ENCODE measurements at places on chromosomes 3 and 15. TPM values are rescaled to one million over a fixed set of nuclear protein-coding genes. Genes with fewer than 3 reads are reported as not detected.
A peak's percentile ranks its signal among the peaks of the same experiment; 100 is the strongest.

DNA sequence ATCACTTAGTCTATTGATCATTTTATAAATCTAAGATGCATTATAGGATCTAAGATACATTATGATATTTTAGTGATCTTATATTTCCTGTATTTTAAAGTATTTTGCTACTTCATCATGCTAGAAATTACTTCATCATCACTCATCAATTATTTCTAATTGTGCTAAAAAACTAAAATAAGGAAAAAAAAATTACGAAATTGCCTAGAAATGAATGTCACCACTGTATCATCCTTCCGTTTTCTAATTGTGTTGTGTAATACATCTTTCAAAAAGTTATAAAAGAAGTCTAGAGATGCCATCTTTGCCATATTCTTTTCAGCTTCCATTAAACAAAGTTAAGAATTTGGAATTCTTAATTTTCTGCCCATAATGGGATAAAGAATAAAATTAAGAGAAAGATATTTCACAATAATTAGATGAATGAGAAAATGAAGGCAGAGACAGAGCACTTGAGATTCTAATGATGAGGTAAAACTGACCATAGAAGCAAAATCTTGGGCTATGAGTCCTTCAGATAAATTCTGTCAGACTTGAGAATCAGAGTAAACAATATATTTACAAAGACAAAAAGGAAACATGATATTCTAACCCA lies 48.8 kb downstream of the ALDH1A2 start:
- H3K4me3 ChIP-seq, result no peak overlapping the region
- no peaks in the 10 kb centered on the region for H3K4me1 ChIP-seq
- no peak overlapping the region for H3K27ac ChIP-seq
- DNase-seq, result no peak
- H3K36me3 ChIP-seq, result no peaks in the 10 kb centered on the region

Gene ZBTB38
- total RNA-seq, result 12.7 TPM

GRCh38 chr3:3578718-3579117 lies 220.5 kb upstream of the LRRN1 start:
- H3K4me3 ChIP-seq, result no peak overlapping the region
- H3K27ac ChIP-seq, result no peak overlapping the region
- DNase-seq, result no peak
- no peaks in the 10 kb centered on the region for H3K4me1 ChIP-seq

DNA sequence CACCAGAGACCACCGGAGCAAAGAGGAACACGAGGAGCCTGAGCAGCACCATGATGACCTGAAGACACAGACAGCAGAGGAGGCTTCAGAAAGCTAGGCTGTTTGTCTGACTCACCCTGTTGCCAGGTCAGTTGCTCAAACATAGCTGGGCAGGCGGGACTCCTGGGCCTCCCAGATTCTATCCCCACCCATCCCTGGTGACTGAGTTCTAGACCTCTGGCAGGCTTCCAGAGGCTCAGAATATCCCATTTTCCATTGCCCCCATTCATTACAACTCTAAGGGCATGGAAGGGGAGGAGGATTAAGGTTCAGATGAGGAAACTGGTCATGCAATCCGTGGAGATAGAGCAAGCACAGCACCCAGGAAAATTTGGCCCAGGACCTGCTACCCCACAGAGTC lies at the start of gene CDHR4:
TSS of gene CDHR4 (minus strand) at position 113 of the 400 bp plus-strand sequence. CDS start at position 52, 61 bp downstream.
- no peak for DNase-seq
- H3K27ac ChIP-seq, result no peak within 1 kb of the TSS
- no peaks in the 10 kb centered on the region for H3K36me3 ChIP-seq
- no peaks in the 10 kb centered on the region for H3K4me1 ChIP-seq
- no peaks in the 10 kb centered on the region for H3K27me3 ChIP-seq

- no peak overlapping the region for H3K4me3 ChIP-seq
- H3K27ac ChIP-seq, result no peak overlapping the region
- 0 out of 2 replicates have a peak, but pooled peaks cover 2% of the 10 kb centered on the region for H3K4me1 ChIP-seq
Measured at GRCh38 chr3:44865272-44866035, 3.7 kb downstream of the TMEM42 start.

Gene GPR171
- not detected for total RNA-seq

DNA sequence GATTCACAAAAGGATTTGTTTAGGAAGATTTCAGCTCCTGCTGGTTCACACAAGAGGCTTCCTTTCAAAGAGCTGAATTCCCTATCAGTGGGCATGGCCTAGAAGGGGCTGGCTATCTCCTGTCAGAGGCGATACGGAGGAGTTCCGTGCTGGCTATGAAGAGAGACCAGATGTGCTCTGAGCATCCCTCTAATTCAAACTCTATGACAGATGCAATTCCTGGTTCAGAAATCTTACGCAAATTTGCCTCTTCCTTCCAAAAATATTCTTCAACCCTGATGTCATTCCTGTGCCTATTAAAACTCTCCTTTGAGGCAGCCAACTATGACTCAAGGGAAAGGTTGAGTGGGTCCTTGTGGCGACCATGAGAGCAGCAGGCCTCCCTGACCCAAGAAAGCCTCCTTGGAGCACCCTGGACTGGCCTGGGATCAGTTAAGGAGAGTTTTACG lies 139.3 kb upstream of the HES1 start:
- no peaks in the 10 kb centered on the region for H3K27me3 ChIP-seq
- H3K4me3 ChIP-seq, result no peak overlapping the region
- no peak overlapping the region for H3K27ac ChIP-seq
- no peaks in the 10 kb centered on the region for H3K36me3 ChIP-seq
- H3K4me1 ChIP-seq, result peaks cover 6% of the 10 kb centered on the region
- no peak for DNase-seq

Gene NCEH1
- total RNA-seq, result 2.3 TPM

Gene SI
- total RNA-seq, result not detected

DNA sequence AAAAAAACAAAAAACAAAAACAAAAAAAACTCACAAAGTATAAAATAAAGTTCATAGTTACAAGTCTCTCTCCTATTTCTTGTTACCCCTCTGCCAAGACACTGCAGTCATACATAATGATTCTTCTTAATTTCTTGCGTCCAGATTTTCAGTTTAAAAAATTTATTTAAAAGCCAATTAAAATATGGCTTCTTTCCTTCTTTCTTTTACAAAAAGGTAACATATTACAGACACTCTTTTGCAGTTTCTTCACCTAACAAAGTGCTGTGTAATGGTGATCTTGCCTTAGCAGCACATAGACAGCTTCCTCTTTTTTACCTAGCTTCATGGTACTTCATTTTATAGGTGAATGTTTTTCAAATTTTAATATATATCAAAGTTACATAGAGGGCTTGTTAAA lies 136.1 kb upstream of the SGO1 start:
- H3K4me3 ChIP-seq, result no peak overlapping the region
- H3K4me1 ChIP-seq, result no peaks in the 10 kb centered on the region
- no peak overlapping the region for H3K27ac ChIP-seq
- H3K27me3 ChIP-seq, result no peaks in the 10 kb centered on the region

- H3K4me3 ChIP-seq, result no peak overlapping the region
- no peak for DNase-seq
- peaks cover 4% of the 10 kb centered on the region for H3K36me3 ChIP-seq
- no peaks in the 10 kb centered on the region for H3K27me3 ChIP-seq
- no peaks in the 10 kb centered on the region for H3K4me1 ChIP-seq
Measured at GRCh38 chr3:120119846-120120510, 25.7 kb upstream of the GSK3B start.

DNA sequence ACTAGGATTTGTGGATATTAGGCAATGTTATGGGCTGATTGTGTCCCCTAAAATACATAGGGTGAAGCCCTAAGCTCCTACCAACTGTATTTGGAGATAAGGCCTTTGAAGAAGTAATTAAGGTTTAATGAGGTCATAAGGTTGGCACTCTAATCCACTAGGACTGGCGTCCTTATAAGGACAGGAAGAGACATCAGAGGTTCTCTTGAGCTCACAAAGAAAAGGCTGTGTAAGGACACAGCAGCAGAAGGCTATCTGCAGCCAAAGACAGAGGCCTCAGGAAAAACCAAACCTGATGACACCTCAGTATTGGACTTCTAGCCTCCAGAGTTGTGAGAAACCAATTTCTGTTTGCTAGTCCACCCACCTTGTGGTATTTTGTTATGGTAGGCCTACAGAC lies 416.7 kb downstream of the ZBTB20 start:
- no peak for DNase-seq
- H3K27ac ChIP-seq, result no peak overlapping the region
- no peaks in the 10 kb centered on the region for H3K27me3 ChIP-seq
- no peaks in the 10 kb centered on the region for H3K4me1 ChIP-seq

- no peak overlapping the region for H3K27ac ChIP-seq
- no peaks in the 10 kb centered on the region for H3K27me3 ChIP-seq
- DNase-seq, result no peak
Measured at GRCh38 chr15:95758451-95758850, 572.0 kb upstream of the NR2F2 start.

DNA sequence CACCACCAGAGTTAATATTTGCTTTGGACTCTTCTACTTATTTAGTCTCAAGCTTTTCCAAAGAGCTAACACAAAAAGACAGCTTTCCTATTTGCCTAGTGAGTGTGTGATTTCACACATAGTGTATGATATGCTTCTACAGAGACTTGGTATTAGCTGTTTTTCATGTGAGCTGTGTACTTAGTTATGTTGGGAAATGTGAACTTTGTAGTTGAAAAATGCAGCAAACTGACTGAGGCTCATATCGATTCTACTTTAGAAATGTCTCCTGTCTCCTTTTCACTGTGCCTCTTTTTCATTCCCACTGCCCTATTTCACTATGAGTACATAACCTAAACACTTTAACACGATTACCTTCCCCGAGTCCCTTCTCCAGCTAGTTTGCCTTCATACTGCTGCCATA lies 136.5 kb downstream of the ALCAM start:
- no peak overlapping the region for H3K4me3 ChIP-seq
- H3K4me1 ChIP-seq, result peaks cover 3% of the 10 kb centered on the region
- no peak overlapping the region for H3K27ac ChIP-seq
- no peaks in the 10 kb centered on the region for H3K36me3 ChIP-seq
- DNase-seq, result no peak

- no peak for DNase-seq
- H3K36me3 ChIP-seq, result no peaks in the 10 kb centered on the region
- H3K27me3 ChIP-seq, result no peaks in the 10 kb centered on the region
- H3K4me1 ChIP-seq, result no peaks in the 10 kb centered on the region
- H3K4me3 ChIP-seq, result no peak overlapping the region
- H3K27ac ChIP-seq, result no peak overlapping the region
Measured at GRCh38 chr3:184466413-184466960, 86.6 kb downstream of the CHRD start.

Gene SEMA3F
- 14.3 TPM for total RNA-seq

- H3K27me3 ChIP-seq, result no peaks in the 10 kb centered on the region
- no peak for DNase-seq
- H3K4me3 ChIP-seq, result no peak overlapping the region
- H3K4me1 ChIP-seq, result no peaks in the 10 kb centered on the region
Measured at GRCh38 chr3:160951642-160952487, 153.3 kb downstream of the B3GALNT1 start.

DNA sequence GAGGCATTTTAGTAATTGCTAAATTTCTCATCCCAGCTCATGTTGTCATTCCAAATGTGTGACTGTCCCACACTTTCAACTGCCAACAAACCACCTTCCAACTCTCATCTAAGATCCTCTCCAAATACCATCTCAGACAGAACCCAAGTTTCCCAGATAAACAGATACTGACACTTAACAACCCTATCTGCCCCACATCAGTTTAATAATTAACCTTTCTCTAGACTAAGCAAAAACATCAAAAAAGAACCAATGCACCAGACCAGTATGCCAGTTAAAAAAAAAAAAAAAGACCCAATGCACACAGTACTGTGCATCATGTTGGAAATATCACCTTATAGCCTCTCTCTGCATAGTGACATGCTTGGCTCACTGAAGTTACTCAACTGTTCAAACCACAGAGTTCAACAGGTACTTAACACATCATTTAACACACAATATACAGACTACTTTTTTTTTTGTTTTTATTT lies 5.5 kb downstream of the SFMBT1 start:
- H3K4me1 ChIP-seq, result no peaks in the 10 kb centered on the region
- no peaks in the 10 kb centered on the region for H3K27me3 ChIP-seq
- no peaks in the 10 kb centered on the region for H3K36me3 ChIP-seq
- no peak overlapping the region for H3K4me3 ChIP-seq

GRCh38 chr3:44989636-44990373 lies 13.8 kb downstream of the EXOSC7 start:
- H3K27me3 ChIP-seq, result no peaks in the 10 kb centered on the region
- no peak for DNase-seq
- H3K4me1 ChIP-seq, result peaks cover 14% of the 10 kb centered on the region
- peaks cover 64% of the 10 kb centered on the region for H3K36me3 ChIP-seq

- no peak overlapping the region for H3K27ac ChIP-seq
- DNase-seq, result no peak
- no peaks in the 10 kb centered on the region for H3K27me3 ChIP-seq
Measured at GRCh38 chr3:57910990-57911389, 97.2 kb upstream of the FLNB start.

DNA sequence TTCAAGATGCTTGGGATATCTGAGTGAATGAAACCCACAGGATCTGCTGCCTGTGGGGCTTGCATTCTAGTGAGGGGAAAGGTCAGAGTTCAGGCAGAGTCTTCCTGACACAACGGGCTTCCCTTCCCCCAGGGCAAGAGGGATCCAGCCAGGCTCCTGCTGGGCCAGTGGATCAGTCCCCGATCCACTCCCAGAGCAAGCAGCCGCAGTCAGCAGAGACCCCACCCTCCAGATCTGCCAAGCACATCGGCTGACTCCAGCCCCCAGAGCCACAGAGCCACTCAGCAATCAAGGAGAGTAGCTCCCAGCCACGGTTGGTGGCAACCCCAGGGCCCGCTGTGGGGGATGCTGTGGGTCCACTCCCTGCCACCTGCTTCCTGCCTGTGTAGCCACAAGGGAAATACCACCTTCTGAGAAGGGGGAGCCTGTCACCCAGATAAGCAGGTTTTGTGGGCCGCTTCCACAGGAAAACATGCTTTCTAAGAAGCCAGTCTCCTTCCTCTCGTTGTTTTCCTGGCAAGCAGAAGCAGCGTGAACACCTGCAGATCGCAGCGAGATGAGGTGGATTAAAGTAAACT lies 44.9 kb downstream of the CPN2 start:
- peak; percentile 34 for DNase-seq
- no peaks in the 10 kb centered on the region for H3K36me3 ChIP-seq
- H3K27me3 ChIP-seq, result no peaks in the 10 kb centered on the region
- H3K27ac ChIP-seq, result no peak overlapping the region
- H3K4me3 ChIP-seq, result no peak overlapping the region
- no peaks in the 10 kb centered on the region for H3K4me1 ChIP-seq

Gene GRM2
- total RNA-seq, result 1.5 TPM

GRCh38 chr3:24740326-24740725 lies 245.7 kb upstream of the THRB start:
- H3K27ac ChIP-seq, result no peak overlapping the region
- H3K27me3 ChIP-seq, result no peaks in the 10 kb centered on the region
- 0 out of 2 replicates have a peak, but pooled peaks cover 3% of the 10 kb centered on the region for H3K4me1 ChIP-seq
- H3K36me3 ChIP-seq, result no peaks in the 10 kb centered on the region

GRCh38 chr3:46089237-46090011 lies 62.1 kb upstream of the XCR1 start:
- H3K27me3 ChIP-seq, result no peaks in the 10 kb centered on the region
- no peaks in the 10 kb centered on the region for H3K4me1 ChIP-seq
- no peak for DNase-seq
- no peak overlapping the region for H3K4me3 ChIP-seq
- H3K36me3 ChIP-seq, result no peaks in the 10 kb centered on the region
- no peak overlapping the region for H3K27ac ChIP-seq

GRCh38 chr15:85592148-85592547 lies 202.6 kb downstream of the KLHL25 start:
- no peaks in the 10 kb centered on the region for H3K4me1 ChIP-seq
- no peak for DNase-seq
- H3K4me3 ChIP-seq, result no peak overlapping the region
- H3K27me3 ChIP-seq, result no peaks in the 10 kb centered on the region
- H3K36me3 ChIP-seq, result peaks cover 5% of the 10 kb centered on the region
- no peak overlapping the region for H3K27ac ChIP-seq
